HT-29 (cell line): ENCODE measurements at places on chromosomes 5 and 9. TPM values are rescaled to one million over a fixed set of nuclear protein-coding genes. Genes with fewer than 3 reads are reported as not detected.

ANKRD34B gene
- total RNA-seq, result not detected in 2 replicates

CXCL14 gene
- not detected in 2 replicates for total RNA-seq

PLAC8L1 gene
- not detected in 2 replicates for total RNA-seq

GRM6 gene
- total RNA-seq, result not detected in 2 replicates

PCDHB3 gene
- total RNA-seq, result 0.03 TPM in 1 of 2 replicates, not detected in the other

SLC34A1 gene
- not detected in 2 replicates for total RNA-seq

PRRX2 gene
- not detected in 2 replicates for total RNA-seq

PCA3 gene
- total RNA-seq, result not detected in 2 replicates

SPAG8 gene
- 0.78 and 1.9 TPM in 2 replicates for total RNA-seq

OR13F1 gene
- not detected in 2 replicates for total RNA-seq

RNF180 gene
- not detected in 2 replicates for total RNA-seq

ZNF483 gene
- not detected in 2 replicates for total RNA-seq

SPOCK1 gene
- total RNA-seq, result not detected in 2 replicates

PAEP gene
- total RNA-seq, result not detected in 2 replicates

GRIN3A gene
- not detected in 2 replicates for total RNA-seq

TAF11L10 gene
- not detected in 2 replicates for total RNA-seq

SARDH gene
- 2.5 and 2.7 TPM in 2 replicates for total RNA-seq

GPR150 gene
- total RNA-seq, result not detected in 2 replicates

OLFML2A gene
- 0.21 TPM in 1 of 2 replicates, not detected in the other for total RNA-seq

FBXO4 gene
- total RNA-seq, result 6.2 and 7.5 TPM in 2 replicates
